ENCODE measurements at places on chromosomes 4 and X.

GRCh38 chr4:147160908-147161513 is 215.3 kb upstream of the TTC29 start:
- DNase-seq = no peak

DNA sequence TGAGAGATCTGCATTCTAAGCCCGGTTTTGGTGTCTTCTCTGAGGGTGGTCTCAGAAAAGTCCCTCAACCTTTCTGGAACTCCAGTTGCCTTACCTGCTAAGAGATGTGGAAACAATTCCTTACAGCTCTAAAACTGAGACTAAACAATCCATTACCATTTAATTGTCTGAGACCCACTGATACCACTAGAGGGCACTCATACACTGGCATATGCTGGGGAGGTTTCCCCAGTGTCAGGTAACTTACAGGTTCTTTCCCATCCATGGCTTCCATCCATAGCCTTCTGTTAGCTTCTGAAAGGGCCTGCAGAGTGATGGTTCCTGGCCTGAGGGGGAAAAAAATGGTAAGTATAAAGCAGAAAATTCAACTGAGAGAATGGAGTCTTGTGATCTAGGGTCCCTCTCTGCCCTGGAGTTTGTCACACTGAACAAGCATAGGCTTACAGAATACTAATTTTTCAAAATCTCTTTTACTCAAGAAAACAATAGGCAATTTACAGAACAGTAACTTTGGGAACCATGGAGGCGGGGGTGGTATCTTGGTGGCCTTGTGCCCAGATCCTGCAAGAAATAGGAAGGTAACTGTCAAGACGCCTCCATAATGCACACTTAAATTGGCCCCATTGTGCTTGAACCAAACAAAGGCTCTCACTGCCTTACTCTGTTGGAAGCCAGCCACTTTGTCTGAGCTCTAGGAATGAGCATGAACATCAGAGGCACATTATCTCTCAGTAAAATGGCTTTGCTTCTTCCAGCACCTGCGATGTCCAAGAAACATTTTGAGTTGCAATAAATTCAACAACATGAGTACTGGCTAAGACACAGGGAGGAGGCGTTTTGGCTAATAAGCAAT is 236.1 kb downstream of the OPHN1 start:
- no peak for DNase-seq

DNA sequence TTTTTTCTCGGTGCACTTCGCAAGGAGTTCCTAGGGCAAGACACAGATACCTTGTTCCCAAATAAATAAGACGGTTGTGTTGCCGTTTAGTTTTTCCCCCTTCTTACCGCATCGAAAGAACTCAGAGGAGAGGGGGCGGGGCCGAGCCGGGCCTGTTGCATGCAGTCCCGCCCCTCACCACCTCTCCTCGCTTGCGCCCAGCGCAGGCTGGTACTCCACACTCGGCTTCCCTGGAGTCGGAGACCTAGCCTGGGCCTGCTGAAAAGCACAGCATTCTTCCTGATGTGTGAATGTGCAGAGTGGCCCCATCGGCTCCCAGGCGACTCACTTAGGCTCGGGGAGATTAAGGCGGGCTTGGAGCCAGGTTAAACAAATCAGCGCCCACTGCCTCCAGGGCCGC is 26.1 kb upstream of the VMA21 start:
- no peak for DNase-seq

DNA sequence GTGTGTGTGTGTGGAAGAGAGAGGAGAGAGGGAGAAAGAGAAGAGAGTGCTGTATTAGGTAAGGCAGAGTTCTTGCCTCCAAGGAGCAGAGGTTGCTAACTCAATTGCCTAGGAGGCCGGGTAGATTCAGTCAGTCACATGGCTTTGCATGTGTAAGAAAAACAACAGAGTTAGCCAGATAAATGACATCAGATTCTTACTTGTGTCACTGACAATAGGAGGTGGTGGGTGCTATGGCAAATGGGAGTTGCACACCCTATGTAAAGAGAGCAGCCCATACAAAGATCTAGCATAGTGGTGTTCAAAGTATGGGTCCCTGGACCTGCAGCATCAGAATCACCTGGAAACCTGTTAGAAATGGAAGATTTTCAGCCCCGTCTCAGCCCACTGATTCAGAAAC is 14.4 kb upstream of the PGRMC2 start:
- no peak for DNase-seq

DNA sequence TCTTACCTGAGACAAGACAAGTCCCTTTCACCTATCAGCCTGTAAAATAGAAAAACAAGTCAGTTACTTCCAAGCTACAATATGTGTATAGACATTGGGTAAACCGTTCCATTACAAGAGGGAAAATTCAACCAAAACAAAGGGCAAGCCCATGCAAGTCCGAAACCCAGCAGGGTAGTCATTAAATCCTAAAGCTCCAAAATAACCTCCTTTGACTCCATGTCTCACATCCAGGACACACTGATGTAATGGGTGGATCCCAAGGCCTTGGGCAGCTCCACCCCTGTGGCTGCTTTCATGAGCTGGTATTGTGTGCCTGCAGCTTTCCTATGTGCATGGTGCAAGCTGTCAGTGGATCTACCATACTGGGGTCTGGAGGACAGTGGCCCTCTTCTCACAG is 14.7 kb upstream of the FAM47B start:
- no peak for DNase-seq

DNA sequence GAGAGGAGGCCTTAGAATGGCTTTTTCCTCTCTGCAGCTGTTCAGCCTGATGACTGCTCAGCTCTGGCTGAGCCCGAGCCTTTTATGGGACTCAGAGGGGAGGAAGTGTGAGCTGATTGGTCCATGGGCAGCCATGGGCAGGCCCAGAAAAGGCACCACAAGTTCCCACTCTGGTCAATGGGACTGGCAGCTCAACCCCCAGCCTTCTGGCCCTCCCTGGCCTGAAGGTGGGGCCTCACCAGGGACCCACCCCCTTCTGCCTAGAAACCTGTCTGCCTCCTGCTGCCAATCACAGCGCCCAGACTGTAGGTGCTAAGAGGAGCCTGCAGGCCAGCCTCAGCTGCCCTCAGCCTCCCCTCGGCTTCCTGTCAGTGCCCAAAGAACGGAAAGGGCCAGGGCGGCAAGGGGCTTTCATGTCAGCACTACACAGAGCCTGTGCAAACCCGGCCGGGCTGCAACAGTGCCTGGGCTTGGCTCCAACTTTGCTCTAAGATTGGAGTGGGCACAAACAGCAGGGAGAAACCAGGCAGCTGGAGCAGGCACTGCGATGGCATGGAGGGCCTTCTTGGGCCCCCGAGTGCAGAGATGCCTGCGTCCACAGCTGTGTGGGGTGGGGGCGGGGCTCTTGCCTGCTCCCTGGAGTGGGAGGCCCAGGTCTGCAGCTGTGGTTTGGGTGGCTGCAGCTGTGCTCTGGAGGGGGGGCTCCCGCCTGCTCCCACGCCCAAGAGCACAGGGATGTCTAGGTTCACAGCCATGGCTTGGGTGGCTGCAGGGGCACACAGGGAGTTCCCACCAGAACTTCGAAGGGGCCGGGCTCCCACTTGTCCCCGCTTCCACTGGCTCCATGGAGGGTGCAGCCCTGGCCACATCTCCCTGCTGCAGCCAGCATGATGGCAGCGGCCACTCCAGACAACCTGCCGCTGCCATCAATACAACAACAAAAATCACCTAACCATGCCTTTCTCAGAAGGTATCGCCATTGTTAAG is 92.6 kb downstream of the NXF2 start:
- no peak for DNase-seq

DNA sequence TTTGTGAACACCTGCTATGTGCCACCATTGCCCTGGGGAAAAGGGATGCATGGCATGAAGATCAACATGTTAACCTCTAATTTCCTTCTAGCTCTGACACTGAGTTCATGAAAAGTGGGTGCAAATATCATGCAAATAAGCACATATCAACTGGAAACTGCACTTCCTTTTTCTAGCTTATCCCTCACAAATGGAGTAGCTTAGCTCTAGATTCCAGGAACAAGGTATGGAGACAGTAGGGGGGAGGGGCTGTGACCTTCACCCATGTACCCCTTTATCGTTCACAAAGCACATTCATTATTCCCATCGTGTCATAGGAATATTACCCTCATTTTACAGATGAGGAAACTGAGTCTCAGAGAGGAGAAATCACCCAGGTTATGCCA is 37.4 kb downstream of the STARD8 start:
- no peak for DNase-seq
